ENCODE measurements at places on chromosomes 11 and 22.
A peak's percentile ranks its signal among the peaks of the same experiment; 100 is the strongest.

DNA sequence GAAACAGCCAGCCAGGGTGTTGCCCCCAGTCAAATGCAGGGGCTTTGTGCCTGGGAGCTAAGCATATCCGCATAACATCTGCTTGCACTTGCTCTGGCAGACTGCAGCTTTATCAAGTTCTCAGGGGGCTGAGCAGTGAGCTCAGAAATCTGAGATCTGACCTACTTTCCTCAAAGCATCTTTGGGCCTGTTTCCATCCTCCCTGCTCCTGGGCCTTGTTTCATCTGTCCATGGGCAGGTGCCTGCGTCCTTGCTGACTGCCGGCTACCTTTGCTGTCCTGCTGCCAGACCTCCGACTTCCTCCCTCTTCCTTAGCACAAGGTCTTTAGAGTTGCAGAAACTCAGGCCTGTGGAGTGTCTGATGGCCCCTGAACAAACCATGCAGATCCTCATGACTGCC, 131.2 kb upstream of the B3GAT1 start:
- DNase-seq = no peak

DNA sequence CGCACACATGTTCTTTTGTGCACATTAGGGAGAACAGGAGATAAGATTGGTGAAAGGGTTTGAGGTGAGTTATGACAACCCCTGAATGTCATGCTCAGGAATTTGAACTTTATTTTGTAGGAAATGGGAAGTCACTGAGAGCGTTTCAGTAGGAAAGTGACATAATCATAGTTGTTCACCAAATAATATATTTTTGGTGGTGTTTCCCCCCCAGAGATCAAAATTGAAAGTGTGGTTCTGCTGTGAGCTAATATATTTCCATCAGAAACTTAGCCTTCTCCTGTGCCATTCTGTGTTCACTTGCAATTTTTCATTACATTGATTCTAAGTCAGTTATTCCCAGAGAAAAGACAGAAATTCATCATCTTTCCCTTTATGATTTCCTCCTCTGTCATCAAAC, 64.1 kb upstream of the RCN1 start:
- DNase-seq = no peak

- DNase-seq = peak; percentile 58
Observed at GRCh38 chr11:121659811-121660210, 207.0 kb upstream of the SORL1-AS1 start.

- DNase-seq = peak; percentile 31
Observed at GRCh38 chr11:61830237-61831105, 2.4 kb downstream of the FADS2 start.

DNA sequence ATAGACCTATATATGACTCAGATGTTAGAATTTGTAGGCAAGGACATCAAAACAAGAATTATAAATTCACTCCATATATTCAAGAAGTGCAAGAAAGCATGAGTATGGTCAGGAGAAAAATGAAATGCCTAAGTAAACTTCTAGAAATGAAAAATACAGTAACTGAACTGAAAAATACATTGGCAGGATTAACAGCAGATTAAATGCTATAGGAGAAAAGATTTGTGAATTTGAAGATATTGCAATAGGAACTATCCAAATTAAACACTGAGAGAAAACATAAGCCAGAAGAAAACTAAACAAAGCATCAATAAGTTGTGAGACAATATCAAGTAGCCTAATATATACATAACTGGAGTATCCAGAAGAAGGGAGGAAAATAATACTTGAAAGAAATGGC, 46.6 kb upstream of the TMEM45B start:
- no peak for DNase-seq

DNA sequence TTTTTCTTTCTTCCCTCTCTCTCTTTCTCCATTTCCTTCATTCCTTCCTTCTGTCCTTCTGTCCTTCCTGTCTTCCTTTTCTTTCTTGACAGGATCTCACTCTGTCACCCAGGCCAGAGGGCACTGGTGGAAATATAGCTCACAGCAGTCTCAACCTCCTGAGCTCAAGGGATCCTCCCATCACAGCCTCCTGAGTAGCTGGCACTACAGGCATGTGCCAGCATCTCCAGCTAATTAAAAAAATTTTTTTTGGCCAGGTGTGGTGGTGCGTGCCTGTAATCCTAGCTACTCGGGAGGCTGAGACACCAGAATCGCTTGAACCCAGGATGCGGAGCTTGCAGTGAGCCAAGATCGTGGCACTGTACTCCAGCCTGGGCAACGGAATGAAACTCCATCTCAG, 4.8 kb upstream of the DUSP8 start:
- DNase-seq = no peak

- no peak for DNase-seq
Observed at GRCh38 chr11:118841469-118842242, 42.0 kb upstream of the CXCR5 start.

DNA sequence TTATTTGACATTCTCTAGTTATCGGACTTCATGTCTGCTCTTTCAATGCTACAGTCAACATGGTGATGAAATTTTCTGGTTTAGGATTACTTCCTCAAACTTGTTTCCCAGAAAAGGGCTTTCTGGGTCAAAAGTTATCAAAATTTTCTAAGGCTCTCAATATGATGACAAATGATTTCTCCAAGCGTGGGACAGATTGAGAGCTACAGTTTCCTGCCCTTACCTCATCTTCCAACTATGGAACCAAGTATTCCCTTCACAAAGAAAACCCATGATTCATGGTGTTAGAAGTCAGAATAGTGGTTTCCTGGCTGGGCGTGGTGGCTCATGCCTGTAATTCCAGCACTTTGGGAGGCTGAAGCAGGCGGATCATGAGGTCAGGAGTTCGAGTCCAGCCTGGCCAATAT, 17.8 kb downstream of the MYO18B start:
- DNase-seq = peak; percentile 83

GRCh38 chr11:120781486-120782120, 242.3 kb upstream of the TBCEL start:
- no peak for DNase-seq

GRCh38 chr11:112580864-112581263, 320.2 kb upstream of the PLET1 start:
- DNase-seq = no peak

DNA sequence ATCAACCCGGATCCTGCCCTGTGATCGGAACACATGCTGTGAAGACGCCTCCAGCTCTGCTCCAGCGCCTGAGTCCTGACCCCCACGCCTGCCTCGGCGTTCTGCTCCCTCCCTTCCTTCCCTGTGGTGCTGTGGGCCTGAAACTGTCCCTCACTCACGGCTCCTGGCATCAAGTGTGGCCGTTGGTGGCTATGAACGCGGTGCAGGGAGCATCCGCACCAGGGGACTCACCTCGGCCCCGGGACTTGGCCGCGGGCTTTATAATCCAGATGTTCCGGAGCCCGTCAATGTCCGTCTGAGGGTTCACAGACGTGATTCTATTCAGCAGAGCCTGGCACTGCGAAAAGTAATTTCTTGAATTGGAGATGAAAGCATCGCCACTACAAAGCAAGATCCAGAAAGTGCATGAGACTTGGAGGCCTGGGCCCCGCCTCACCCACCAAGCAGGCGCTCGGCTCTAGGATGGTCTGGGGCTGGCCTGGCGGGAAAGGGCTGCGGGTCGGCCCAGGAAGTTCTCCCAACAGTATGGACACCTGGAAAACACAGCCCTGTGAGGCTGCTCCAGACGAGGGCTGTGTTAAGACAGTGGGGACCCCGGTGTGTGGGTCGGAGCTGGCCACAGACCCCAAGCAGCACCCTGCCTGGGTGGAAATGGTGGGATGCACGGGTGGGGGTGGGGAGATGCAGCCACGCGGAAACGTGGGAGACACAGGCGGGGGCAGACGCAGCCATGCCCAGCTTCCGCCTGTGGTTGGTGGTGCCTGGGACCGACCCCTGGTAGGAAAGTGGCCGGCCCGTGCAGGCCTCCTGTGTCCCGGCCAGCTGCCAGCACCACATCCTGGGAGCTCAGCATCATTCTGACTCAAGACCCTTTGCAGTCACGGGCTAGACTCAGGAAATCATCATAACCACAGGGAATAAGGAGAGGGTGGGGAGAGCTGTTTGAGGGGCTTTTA, 21.8 kb upstream of the IL17REL start:
- DNase-seq = no peak

GRCh38 chr11:27864091-27864491, 163.8 kb upstream of the BDNF start:
- DNase-seq = peak; percentile 50

DNA sequence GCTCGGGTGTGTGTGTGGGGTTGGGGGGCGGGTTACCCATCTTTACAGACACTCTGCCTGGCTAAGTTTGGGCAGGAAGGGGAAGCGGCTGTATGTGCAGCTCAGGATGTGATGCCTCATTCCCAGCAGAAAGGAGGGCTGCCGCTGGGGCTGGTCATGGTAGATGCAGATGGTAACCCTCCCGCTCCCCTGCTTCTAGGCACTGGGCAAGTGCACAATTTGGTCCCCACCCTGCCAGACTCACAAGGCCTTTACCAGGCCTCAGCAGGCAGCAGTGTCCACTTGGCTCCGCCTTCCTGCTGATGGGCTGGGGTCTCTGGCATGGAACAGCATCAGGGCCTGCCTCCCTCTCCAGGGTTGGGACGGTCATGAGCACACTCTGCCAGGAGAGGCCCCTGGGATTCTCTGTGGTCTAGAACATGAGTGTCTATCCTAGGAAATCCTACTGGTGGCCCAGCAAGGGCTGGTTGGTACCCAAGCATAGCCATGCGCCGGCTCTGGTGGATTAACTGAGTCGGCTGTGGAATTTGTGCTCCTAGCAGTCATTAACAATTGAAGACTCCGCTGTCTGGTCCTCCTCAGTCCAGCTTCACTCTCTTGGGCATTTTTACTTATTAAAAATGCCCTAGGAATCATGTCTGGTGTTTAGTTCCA, 4.2 kb downstream of the LMO1 start:
- DNase-seq = no peak

All from fibroblast of skin of abdomen (primary cell).